ENCODE measurements at places on chromosomes 6 and 20. TPM values are rescaled to one million over a fixed set of nuclear protein-coding genes. Genes with fewer than 3 reads are reported as not detected.
A peak's percentile ranks its signal among the peaks of the same experiment; 100 is the strongest.

- no peak for DNase-seq
- H3K27ac ChIP-seq, result no peak overlapping the region
- H3K27me3 ChIP-seq, result no peaks in the 10 kb centered on the region
- no peaks in the 10 kb centered on the region for H3K36me3 ChIP-seq
These were observed 295.2 kb downstream of the GJA1 start for GRCh38 chr6:121730616-121731015.

DNA sequence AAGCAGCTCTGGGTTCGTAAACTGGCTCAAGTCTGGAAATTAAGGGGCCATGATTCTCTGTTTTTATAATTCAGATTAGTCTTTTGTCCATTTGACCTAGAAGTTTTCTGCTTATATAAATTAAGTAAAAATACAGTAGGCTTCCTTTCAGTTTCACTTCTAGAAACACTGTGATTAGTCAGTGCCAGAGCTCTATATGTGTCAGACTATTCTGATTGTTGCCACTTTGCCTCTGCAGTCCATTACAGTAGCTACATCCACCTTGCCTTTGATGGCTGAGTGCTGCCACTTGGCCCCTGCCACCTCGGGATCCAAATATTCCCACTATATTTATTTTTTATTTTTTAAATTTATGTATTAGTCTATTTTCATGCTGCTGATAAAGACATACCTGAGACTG lies 7.9 kb downstream of the ZC2HC1B start:
- H3K36me3 ChIP-seq, result no peaks in the 10 kb centered on the region
- no peaks in the 10 kb centered on the region for H3K27me3 ChIP-seq
- no peaks in the 10 kb centered on the region for H3K4me1 ChIP-seq
- no peak overlapping the region for H3K4me3 ChIP-seq
- H3K27ac ChIP-seq, result no peak overlapping the region

GRCh38 chr6:2232445-2232844 lies 13.0 kb downstream of the GMDS start:
- no peaks in the 10 kb centered on the region for H3K4me1 ChIP-seq
- no peaks in the 10 kb centered on the region for H3K36me3 ChIP-seq
- no peak overlapping the region for H3K4me3 ChIP-seq

DNA sequence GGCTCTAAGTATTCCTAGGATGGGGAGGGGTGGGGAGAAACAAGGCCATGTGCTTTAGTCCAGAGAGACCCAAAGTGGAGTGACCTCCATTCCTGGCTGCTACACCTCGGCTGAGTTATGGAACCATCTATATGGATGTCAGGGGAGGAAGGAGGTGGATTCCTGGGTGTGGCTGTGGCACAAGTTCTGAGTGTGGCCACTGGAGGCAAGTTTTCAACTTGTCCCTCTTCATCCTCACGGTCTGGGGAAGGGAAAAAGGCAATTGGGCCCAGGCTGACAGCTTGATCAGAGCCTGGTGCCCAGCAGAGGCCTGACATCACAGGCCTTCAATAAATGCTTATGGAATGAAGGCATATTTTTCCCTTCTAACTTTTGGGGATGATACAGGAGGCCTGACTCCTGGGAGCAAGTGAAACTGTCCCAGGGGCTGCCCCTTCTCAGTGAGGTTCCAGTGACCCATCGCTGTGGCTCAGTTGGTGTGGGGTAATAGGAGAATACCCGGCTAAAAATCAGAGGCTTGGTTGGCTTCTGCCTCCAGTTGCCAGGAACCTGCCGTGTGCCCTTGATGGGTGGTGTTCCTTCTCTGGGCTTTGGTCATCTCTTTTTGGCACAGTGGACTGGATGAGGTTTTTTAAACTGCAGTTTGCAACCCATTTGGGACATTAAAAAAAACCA lies 1.8 kb upstream of the ITPR3 start:
- H3K27ac ChIP-seq, result peak overlapping the region; percentile 94
- H3K27me3 ChIP-seq, result no peaks in the 10 kb centered on the region
- DNase-seq, result no peak
- H3K4me1 ChIP-seq, result peaks cover 33% of the 10 kb centered on the region
- no peaks in the 10 kb centered on the region for H3K36me3 ChIP-seq
- H3K4me3 ChIP-seq, result no peak overlapping the region

DNA sequence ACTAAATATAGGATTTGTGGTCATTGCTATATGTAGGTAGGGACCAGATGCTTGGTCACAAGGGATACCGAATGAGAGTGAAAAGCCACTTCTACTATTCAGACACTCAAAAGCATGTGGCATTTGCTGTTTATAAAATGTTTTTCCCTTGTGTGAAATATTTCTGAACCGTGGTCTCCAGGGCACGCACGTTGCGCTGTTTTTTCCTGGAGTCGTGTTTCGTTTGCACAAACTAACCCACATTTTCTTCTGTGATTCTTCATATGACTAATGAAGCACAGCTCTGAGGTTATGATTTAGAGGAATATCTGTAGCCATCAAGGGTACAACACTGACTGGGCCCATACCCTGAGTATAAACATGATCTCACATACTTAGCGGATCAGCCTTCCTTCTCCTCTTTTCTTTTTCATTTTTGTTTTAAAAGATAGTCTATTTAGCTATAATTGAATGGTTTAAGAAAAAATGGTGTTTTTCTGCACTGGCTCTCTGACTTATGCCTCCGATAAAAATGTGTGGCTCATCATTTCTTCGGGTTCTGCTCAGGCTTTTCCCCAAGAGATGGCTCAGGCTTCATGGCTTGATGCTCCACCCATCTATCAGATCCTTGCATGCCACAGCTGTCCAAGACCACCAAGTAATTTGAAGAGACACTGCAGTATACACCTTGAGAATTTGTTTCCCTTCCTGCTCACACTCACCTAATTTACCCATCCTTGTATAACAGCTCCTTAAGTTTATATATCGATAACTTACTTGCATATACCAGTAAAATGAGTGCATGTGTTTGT lies 59.9 kb upstream of the HBS1L start:
- DNase-seq, result no peak
- no peaks in the 10 kb centered on the region for H3K36me3 ChIP-seq
- no peaks in the 10 kb centered on the region for H3K4me1 ChIP-seq
- H3K27ac ChIP-seq, result no peak overlapping the region
- no peaks in the 10 kb centered on the region for H3K27me3 ChIP-seq

DNA sequence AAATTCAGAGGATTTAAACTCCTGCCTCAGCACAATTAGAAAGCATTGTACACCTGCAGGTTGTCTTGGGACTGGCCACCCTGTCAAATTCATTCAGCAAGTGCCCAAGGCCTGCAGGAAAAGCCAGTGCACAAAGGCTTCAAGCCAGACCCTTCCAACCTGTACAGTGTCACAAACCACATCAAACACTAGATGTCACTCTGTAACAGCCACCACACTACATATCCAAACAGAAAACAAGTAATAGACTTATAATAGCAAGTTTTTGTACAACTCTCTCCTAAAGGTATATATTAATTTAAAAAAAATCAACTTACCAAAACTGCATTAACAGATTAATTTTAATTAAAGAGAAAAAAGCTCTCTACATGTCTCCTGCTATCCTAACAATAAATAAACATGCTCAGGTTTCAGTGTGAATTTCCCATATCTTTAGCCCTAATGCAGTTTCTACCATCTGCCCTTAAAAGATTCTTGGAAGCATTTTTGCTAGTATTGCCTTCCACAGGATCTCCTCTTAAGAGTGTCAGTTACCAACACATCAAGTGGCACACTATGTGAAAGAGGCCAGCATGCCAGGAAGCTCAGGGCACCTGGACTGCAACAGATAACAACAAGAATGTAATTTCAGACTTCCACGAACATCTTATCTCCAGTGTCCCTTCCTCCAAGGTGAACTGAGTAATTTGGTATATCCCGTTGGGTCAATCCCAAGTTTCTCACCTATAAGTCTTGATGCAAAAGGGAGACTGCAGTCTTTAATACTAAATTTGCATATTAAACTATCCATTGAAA lies 47.5 kb downstream of the RALGAPA2 start:
- no peak overlapping the region for H3K4me3 ChIP-seq
- DNase-seq, result no peak
- no peaks in the 10 kb centered on the region for H3K36me3 ChIP-seq

DNA sequence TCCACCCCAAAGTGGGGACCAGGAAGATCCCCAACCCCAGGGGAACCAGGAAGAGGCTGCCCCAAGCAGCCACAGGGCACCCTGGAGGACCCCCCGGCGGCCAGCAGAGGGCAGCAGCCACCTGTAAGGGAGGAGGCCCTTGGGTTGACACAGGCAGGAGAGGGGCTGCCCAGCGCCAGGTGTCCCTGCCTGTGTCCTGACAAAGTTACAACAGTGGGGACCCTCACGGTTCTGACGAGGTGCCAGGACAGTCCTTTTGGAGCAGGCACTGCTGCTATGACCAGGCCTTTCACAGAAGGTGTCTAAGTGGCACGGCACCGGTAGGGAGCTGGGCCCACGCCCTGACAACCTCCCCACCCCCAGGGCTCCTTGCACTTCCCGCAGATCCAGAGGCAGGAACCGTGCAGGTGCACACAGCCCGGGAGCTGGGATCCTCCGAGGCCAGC lies 176.7 kb downstream of the BMP7 start:
- no peaks in the 10 kb centered on the region for H3K4me1 ChIP-seq
- DNase-seq, result peak; percentile 62
- H3K27me3 ChIP-seq, result no peaks in the 10 kb centered on the region
- H3K36me3 ChIP-seq, result no peaks in the 10 kb centered on the region
- H3K4me3 ChIP-seq, result no peak overlapping the region

GRCh38 chr6:79461205-79461604 lies 76.0 kb downstream of the LCA5 start:
- no peak overlapping the region for H3K27ac ChIP-seq
- DNase-seq, result no peak
- H3K36me3 ChIP-seq, result no peaks in the 10 kb centered on the region
- H3K27me3 ChIP-seq, result no peaks in the 10 kb centered on the region
- H3K4me1 ChIP-seq, result peaks cover 3% of the 10 kb centered on the region

GRCh38 chr6:140091895-140092294 lies 717.4 kb upstream of the CITED2 start:
- no peak overlapping the region for H3K4me3 ChIP-seq
- no peak overlapping the region for H3K27ac ChIP-seq
- H3K36me3 ChIP-seq, result no peaks in the 10 kb centered on the region
- H3K4me1 ChIP-seq, result no peaks in the 10 kb centered on the region

- H3K4me3 ChIP-seq, result no peak overlapping the region
- H3K4me1 ChIP-seq, result peaks cover 35% of the 10 kb centered on the region
- no peaks in the 10 kb centered on the region for H3K27me3 ChIP-seq
These were observed 4.9 kb upstream of the UQCC2 start for GRCh38 chr6:33716379-33716778.

- no peaks in the 10 kb centered on the region for H3K27me3 ChIP-seq
- H3K36me3 ChIP-seq, result no peaks in the 10 kb centered on the region
- no peaks in the 10 kb centered on the region for H3K4me1 ChIP-seq
- H3K27ac ChIP-seq, result no peak overlapping the region
- no peak overlapping the region for H3K4me3 ChIP-seq
- no peak for DNase-seq
These were observed 642.1 kb downstream of the EPHA7 start for GRCh38 chr6:92777146-92777740.

DNA sequence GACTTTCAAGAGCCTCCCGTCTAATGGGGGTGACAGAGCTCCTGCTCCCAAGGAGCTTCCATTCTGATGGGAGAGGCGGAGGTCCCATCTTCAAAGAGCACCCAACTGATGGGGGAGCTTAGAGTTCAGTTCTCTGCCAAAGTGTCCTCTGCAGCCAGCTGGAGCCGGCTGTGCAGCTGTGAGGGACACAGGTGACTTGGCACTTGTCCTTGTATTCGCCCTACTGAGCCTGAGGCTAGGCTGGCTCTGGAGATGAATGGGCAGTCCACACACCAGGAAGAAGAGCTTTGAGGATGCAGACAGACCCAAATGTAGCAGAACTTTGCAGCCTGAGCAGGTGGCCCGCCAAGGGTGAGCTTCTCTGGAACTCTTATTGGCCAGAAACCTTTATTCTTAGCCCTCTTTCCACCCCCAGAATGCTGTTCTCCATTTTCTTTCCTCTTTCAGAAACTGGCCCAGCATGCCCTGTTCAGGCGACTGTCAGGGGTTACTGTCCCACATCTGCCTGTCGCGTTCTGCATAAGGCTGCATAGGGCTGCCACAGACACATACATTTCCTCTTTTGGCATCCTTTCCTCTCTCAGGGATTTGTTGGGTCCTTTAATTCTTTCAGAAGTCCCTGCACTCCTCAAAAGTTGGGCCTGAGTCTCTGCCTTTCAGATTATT lies 108.7 kb upstream of the LRFN2 start:
- no peak overlapping the region for H3K27ac ChIP-seq
- DNase-seq, result no peak
- H3K27me3 ChIP-seq, result no peaks in the 10 kb centered on the region
- no peaks in the 10 kb centered on the region for H3K4me1 ChIP-seq

DNA sequence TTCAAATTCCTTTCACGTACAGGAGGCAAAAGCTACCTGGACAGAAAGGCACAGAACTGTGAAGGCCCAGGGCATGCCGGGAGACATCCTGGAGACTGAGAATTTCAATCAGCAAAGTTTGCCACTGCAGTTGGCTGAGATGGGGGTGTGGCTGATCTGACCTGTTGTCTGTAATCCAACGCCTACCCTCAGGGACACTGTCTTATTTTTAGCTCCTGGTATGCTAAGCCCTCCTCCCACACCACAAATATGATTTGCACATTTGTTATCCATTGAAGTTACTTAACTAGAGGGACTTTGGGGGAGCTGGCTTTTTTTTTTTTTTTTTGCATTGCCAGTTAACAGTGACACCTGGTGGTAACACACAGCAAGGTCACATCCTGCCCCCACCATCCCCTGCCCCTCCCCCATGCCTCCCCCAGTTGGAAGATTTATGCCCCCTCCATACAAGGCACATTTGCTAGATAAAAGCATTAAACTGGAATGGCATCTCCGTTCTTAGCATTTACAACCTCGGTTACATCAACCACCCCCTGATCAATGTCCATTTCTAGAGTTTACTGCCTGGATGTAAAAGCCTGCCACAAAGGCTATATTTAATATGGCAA lies 40.4 kb downstream of the TTI1 start:
- peaks cover 67% of the 10 kb centered on the region for H3K4me1 ChIP-seq
- no peak overlapping the region for H3K4me3 ChIP-seq

DNA sequence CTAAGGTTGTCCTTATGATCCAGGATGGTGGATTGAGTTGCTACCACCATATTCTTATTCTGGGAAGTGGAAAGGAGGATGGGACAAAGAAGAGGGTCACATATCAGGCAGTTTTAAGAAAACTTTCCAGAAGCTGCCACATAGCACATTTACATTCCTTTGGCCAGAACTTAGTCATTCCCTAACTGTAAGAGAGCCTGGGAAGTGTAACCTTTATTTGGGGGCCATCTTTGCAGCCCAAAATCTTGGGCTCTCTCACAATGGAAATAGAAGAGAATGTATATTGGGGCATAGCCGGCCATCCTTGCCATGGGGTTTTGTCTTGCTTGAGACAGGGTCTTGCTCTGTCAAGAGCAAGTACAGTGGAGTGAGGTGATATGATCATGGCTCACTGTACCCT lies 8.4 kb downstream of the ZNF341 start:
- H3K36me3 ChIP-seq, result peaks cover 5% of the 10 kb centered on the region
- H3K4me1 ChIP-seq, result no peaks in the 10 kb centered on the region
- no peak overlapping the region for H3K27ac ChIP-seq

Gene RBM39
- 236 TPM for total RNA-seq

Gene PM20D2
- total RNA-seq, result 8.2 TPM

Gene VSX1
- total RNA-seq, result not detected

Gene FAM209B
- total RNA-seq, result not detected
